ENCODE measurements at places on chromosomes 7 and 10.

DNA sequence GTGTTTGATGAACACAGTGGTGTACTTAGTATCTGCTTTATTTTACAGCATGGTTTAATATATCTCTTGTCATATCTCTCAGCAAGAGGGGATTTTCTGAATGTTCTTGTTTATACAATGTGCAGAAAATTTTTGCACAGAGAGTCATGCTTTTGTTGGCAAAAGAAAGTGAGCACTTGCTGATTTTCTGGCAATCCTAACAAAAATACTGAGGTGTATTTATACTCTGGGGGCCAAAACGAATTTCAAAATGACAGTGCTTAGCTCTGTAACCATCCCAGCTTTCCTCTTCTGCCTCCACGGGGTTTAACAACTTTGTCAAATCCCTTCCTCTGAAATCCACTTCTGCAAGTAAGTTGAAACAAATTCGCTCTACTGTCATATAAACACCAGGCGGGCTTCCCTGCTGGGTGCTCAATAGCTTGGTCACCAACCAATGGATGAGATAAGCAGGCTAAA is 169.2 kb downstream of the NOC3L start:
- no peak for DNase-seq

GRCh38 chr7:28516390-28517172 is 104.3 kb downstream of the CREB5 start:
- DNase-seq = no peak

- no peak for DNase-seq
Measured at GRCh38 chr7:47266799-47267198, 315.1 kb downstream of the TNS3 start.

- no peak for DNase-seq
Measured at GRCh38 chr10:123380491-123381085, 226.4 kb downstream of the BUB3 start.

DNA sequence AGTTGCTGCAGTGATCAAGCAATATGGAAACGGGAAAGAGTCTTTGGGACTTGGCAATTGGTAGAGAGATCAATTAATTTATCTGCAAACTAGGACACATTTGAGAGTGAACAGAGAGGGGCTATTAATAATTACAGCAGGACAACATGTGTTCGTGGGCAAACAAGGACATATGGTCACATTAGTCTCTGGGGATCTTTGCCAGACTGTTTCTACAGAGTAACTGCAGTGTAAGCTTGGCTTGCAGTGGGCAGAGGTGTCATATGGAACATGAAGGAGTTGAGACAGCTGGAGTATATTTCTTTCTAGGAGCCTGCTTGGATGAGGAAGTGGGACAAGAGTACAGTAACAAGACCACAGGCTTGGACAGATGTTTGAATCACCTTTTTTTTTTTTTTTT is 232.1 kb upstream of the LYZL1 start:
- DNase-seq = no peak

- no peak for DNase-seq
Measured at GRCh38 chr10:52256832-52257691, 57.0 kb upstream of the DKK1 start.

DNA sequence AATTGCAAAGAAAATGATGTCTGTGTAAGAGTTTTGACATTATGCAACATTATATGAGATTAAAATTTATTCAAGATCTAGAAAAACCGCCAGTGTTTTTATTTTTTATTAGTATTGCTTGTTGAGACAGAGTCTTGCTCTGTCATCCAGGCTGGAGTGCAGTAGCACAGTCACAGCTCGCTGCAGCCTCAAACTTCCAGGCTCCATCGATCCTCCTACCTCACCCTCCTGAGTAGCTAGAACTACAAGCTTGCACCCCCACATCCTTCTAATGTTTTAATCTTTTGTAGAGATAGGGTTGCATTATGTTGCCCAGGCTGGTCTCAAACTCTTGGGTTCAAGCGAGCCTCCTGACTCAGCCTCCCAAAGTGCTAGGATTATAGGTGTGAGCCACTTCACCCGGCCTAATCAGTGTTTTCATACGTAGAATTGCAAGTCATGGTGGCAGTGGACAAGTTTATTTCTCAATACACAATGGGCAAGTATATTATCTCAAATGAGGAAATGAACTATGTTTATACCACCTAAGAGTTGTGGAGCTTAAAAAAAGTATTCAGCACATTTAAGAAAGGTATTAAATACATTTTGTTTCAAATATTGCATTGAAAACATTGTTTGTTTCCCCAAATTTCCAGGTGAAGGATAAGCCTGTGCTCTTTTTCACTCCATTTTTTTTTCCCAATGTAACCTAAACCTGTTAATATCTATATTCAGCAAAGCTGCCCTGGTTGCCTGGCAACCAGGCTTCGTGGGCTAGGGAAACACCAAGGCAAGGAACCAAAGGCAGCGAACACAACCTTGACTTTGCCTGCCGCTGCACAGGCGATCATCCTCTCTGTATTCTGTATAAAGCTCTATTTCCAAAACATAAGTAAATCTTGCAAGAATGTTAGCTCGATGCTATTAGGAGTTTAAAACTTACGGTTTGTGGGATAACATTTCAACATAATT is 163.9 kb downstream of the CACNB2 start:
- DNase-seq = no peak

- DNase-seq = no peak
Measured at GRCh38 chr7:84274029-84274638, 79.5 kb upstream of the SEMA3A start.

DNA sequence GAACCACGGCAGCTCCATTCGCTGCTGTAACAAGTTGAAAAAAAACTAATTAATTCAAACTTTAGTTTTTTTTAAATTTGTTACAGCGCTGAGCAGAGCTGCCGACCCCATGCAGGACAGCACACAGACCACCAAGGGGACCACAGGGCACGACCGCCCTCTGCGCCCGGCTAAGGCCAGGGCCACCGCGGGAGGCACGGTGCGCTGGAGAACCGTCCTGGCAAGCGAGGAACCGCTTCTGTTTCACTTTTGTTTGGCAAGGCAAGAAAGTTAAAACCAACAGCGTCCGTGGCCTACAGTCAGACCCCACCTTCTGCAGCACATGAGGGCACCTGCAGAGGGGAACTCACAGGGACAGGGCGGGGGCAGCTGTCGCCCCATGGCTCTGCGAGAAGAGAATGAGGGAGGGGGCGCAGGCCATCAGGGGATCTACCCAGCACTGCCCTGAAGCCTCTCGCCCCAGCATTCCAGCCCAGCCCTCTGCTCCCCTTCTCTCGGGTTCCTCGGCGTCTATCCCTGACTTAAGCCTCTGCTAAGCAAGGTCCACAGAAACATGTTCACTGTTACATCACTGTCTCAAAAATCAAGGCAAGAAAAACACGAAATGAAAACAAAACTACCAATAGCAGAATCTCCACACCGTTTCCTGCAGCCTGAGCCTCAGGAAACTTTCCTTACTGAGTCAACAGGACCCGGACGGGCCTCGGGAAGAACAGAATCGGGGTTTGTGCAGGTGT is 204.4 kb downstream of the DIP2C start:
- no peak for DNase-seq

DNA sequence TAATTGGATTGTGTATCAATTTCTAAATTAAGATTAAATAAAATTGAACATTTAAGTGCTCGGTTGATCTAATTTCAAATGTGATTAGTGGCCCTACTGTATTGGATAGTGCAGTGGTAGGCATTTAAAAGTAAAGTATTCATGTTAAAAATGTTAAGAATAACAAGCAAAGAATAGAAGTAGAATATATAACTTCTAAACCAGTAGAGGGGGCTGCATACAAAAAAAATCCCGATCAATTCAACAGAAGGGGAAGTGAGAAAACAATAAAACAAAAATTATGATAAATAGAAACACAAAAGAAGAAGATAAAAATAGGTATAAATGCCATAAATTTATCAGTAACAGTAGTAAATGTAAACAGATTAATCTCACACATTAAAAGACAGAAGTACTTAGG is 24.9 kb upstream of the WDFY4 start:
- no peak for DNase-seq

- no peak for DNase-seq
Measured at GRCh38 chr7:85039196-85039923, 147.5 kb downstream of the SEMA3D start.

DNA sequence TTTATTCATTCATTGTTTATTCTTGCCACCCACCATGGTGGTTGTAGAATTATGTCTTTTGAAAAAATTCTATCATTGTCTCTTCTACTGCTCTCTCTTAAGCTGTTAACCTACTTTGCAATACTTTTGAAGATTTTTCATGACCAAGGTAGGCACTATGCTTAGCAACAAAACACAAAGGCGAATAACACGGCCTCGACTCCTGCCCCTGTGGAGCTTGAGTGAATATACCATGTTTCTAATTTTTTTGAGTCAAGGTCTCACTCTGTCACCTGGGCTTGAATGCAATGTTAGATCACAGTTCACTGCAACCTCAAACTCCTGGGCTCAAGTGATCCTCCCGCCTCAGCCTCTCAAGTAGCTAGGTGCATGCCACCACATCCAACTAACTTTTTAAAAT is 39.4 kb downstream of the APBB1IP start:
- DNase-seq = no peak

GRCh38 chr7:2015251-2015871 is 217.4 kb downstream of the MAD1L1 start:
- DNase-seq = no peak

GRCh38 chr10:132449811-132450181 is 52.8 kb downstream of the PWWP2B start:
- DNase-seq = no peak

- DNase-seq = no peak
Measured at GRCh38 chr7:142017451-142017850, 21.8 kb downstream of the MGAM start.

GRCh38 chr10:8449909-8450308 is 395.4 kb downstream of the GATA3 start:
- no peak for DNase-seq

GRCh38 chr10:93067443-93068365 is 6.0 kb upstream of the CYP26A1 start:
- no peak for DNase-seq

- no peak for DNase-seq
Measured at GRCh38 chr10:126634347-126634746, 36.1 kb downstream of the C10orf90 start.

- DNase-seq = no peak
Measured at GRCh38 chr7:76409537-76409936, at the start of gene SSC4D. Gene SSC4D (minus strand): TSS chr7:76409697. CDS start chr7:76404439, 5,258 bp downstream.

DNA sequence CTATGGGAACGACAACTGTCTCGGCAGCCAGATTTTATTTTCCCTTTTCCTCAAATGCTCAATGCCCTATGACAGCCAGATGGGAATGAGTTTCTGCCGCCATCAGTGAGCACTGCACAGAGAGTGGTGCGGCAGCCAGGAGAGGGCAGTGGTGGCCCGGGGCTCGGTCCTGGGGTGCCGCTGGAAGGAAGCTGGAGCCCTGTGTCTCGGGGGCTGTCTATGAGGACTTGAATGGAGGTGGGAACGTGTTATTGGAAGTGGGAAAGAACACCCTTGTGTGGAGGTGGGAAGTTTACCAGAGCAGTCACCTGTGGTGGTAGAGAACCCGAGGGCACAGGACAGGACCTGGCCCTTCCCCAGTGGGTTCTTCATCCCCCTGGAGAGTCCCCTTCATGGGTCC is 35.8 kb downstream of the JAKMIP3 start:
- DNase-seq = no peak

- no peak for DNase-seq
Measured at GRCh38 chr7:129801882-129802281, 150.9 kb downstream of the UBE2H start.

DNA sequence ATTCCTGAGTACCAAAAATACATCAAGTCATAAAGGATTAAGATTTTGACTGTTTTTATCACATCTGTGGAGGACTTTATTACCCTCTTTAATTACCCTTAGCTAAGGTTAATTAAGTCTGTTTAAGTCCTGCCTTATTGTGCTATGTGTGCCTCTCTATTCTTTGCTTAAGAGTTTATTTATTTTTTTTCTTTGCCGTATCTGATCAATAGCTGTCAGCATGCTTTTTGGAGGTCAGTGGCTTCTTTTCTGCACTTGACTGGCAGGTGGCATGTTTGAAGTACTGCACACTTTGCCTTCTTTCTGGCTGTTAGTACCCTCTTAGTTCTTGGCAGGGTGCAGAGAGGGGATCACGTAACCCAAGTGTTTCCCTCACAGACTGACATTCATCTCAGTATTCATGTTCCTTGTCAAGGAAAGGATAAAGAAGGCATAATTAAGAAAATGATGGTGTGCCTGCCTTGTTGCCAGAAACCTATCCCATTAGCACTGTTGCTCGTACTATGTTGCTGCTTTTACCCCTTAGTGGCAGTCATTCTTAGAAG is 225.8 kb downstream of the EXOC4 start:
- no peak for DNase-seq

- DNase-seq = no peak
Measured at GRCh38 chr7:80775897-80776296, 137.5 kb downstream of the CD36 start.

GRCh38 chr7:28623105-28623730 is 210.9 kb downstream of the CREB5 start:
- no peak for DNase-seq

DNA sequence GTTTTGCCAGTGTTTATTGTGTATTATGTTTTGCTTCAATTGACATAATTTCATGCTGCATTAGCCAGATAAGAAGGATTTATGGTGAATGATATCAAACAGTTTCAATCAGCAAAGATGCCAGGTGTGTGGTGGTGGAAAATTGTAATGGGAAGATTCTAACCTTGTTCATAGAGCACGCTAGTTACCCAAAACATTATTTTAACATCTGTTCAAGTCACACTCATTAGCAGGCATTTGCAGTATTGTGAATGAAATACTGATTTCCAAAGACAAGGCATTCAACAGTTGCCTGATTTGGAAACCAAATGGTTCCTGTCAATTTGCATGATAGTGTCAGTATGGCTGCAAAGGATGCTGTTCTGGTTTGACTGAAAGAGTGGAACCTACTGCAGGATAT is 129.7 kb downstream of the EPC1 start:
- no peak for DNase-seq

DNA sequence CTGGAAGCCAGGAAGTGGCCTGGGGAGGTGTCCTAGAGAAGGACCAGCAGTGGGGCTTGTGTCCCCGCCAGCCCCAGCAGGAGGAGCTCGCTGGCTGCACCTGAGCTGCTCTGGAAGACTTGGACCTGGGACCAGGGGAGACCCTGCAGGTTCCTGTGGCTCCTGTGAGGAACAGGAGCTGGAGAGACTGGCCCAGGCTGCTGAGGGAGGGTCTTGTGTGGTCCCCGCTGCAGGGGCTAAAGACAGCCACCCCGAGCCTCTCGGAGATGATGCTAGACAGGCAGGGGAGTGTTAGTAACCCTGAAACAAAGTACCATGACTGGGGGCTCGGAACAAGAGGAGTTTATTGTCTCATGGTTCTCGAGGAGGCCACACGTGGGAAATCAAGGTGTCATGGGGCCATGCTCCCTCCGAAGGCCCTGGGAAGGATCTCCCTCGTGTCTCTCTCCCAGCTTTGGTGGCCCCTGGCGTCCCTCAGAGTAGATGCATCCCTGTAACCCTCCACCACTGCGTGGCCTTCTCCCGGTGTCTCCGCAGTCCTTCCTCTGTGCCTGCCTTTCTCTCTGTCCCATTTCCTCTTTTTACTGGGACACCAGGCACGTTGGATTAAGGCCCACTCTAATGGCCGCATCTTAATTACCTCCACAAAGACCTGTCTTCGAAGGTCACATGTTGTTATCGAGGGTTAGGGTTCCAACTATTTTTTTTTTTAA is 348.4 kb downstream of the GLRX3 start:
- no peak for DNase-seq

- DNase-seq = no peak
Measured at GRCh38 chr10:14573666-14574261, 200.9 kb downstream of the FAM107B start.
